ENCODE measurements at places on chromosomes 12 and 14. TPM values are rescaled to one million over a fixed set of nuclear protein-coding genes. Genes with fewer than 3 reads are reported as not detected.

The GALNT16 gene
- total RNA-seq = 2.4 TPM

The RPS6KL1 gene
- total RNA-seq = 28.7 TPM

The CACNA2D4 gene
- total RNA-seq = 0.93 TPM

The IFNG-AS1 gene
- total RNA-seq = not detected

The SCN8A gene
- total RNA-seq = 0.05 TPM

The DACT1 gene
- total RNA-seq = 1.3 TPM

DNA sequence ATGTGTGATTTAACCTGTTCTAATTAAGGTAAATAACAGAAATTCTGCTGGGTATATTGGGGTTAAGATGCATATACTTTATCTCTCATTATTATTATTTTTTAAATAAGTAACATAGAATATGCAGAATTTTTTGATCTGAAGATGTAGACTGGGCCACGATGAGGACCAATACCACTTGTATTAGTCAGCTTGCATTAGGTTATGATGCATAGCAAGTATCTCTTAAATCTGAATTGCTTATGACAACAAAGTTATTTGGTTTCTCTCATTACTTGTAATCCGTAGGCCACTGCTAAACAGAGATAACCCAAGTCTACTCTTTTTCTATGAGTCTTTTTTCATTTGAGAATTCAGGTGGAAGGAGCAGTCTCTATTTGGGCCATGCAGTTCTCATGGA lies 145.5 kb upstream of the NOVA1 start:
- H3K4me1 ChIP-seq = no peaks in the 10 kb centered on the region
- no peak for DNase-seq
- no peaks in the 10 kb centered on the region for H3K36me3 ChIP-seq
- H3K27me3 ChIP-seq = no peaks in the 10 kb centered on the region
- H3K27ac ChIP-seq = no peak overlapping the region

DNA sequence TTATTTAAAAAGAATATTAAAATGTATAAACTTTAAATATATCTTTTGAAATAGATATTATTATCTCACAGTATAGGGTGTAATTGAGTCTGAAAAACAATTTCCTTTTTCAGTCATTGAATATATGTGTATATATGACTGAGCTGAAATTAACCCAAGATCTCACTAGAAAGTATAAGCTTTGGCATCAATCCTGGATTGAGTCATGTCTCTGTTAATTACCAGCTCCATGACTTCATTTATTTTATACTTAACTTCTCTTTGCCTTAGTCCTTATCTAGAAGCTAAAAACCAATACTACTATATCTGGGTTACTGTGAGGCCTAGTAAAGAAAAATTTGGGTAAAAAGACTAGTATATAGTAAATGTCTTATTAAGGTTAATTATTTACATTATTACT lies 1020.3 kb downstream of the LRFN5 start:
- H3K27ac ChIP-seq = no peak overlapping the region
- H3K4me1 ChIP-seq = no peaks in the 10 kb centered on the region
- DNase-seq = no peak
- no peak overlapping the region for H3K4me3 ChIP-seq

DNA sequence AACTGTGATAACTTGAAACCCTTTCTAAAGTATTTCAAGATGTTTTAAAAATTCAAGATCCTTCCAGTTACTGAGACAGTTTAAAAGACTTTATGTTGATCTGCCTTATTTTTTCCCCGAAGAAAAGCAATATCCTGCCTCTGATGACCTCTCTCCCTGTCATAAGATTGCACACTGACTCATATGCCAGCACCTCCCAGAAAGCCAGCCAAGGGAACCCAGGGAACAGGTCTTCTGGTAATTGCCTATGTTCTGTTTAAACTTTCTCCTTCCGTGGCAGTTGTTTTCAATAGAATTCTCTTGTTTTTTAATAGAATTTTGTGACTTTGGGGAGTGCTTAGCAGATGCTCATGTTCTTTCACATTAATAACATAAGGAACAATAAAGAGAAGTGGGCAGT lies 300.2 kb upstream of the PRKD1 start:
- peak; percentile 61 for DNase-seq
- H3K4me3 ChIP-seq = no peak overlapping the region
- H3K4me1 ChIP-seq = peaks cover 8% of the 10 kb centered on the region

DNA sequence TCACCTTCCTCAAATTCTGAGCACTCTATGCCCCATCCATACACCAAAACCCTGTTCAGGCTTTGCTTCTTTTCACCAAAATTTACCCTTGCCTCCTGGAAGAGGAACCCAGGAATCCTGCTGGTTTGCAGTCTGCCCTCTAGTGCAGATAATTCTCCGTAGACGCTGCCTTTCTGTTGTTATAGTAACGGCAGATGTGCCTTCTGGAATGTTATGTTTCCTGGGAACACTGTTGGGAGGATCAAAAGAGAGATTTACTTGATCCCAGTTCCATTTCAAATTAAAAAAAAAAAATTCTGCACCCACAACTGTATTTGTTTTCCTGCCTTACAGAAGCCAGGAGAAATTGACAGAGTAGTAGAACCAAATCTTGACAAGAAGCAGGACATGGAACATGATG lies 104.2 kb upstream of the RMST start:
- H3K4me1 ChIP-seq = no peaks in the 10 kb centered on the region
- no peaks in the 10 kb centered on the region for H3K27me3 ChIP-seq
- H3K27ac ChIP-seq = no peak overlapping the region
- H3K4me3 ChIP-seq = no peak overlapping the region
- DNase-seq = no peak
- no peaks in the 10 kb centered on the region for H3K36me3 ChIP-seq

DNA sequence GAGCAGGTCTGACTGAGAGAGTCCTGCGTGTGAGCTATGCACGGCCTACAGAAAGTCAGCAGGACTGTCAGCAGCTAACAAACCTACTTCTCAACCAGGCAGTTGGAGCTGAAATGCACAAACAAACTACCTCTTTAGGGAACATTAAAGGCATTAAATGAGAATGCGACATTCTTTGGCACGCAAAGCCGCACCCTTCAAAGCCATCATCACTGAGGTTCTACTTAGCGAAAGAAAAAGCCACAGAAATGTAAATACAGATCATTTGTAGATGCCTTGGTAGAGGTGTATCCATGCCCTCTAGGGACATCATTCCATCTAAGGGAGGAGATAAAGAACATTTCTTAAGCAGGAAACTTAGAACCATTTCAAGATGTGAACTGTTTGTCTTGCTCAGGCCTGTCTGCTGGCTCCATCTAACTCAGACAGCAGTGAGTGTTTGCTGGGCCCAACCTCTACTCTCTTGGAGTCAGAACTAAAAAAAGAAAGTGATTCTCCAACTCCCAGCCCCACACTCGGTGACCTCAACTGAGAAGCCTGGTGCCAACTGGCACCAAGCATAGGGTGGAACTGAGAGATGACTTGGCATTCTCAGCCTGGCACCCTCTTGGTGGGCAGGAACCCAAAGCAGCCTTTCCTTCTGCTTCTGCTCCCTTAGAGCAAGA lies 63.5 kb upstream of the MBIP start:
- no peaks in the 10 kb centered on the region for H3K27me3 ChIP-seq
- H3K4me3 ChIP-seq = no peak overlapping the region
- H3K36me3 ChIP-seq = no peaks in the 10 kb centered on the region
- H3K27ac ChIP-seq = peak overlapping the region; percentile 86
- peak; percentile 85 for DNase-seq

DNA sequence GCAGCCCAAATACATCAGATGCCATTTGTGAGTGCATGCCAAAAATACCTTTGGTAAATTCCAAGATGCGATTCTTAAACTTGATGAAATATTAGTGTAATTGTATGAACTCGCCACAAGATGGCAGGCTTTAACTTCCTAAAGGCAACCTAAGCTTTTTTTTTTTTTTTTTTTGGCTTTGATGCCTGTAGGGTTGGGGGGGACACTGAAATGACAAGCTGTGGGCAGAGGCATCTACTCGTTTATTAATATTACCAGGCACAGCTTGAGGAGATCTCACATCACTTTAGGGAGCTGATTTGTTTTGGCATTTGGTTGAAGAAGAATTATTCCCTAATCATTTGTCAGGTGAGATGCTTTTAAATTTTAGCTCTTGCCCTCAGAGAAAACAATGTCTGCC lies 126.7 kb upstream of the CCDC196 start:
- no peaks in the 10 kb centered on the region for H3K4me1 ChIP-seq
- H3K27ac ChIP-seq = no peak overlapping the region
- no peaks in the 10 kb centered on the region for H3K36me3 ChIP-seq
- no peak overlapping the region for H3K4me3 ChIP-seq

DNA sequence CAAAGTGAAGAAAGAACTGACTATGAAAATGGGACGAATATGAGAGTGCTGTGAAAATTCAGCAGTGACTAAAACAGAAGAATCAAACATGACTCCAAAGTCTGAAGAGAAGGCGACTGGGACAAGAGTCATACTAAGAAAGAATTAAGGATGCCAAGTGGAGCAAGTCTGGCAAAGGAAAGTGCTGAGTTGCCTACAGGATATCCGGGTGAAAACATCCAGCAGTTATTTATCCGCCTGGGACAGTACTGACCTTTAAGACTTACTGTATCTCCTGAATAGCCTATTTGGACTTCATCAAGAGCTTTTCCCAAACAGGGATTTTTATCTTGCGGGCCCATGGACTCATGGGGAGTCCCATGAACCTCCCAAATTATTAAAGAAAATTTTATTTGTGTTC lies 41.1 kb downstream of the KICS2 start:
- no peaks in the 10 kb centered on the region for H3K36me3 ChIP-seq
- no peak overlapping the region for H3K4me3 ChIP-seq
- peak overlapping the region; percentile 53 for H3K27ac ChIP-seq
- DNase-seq = no peak
- no peaks in the 10 kb centered on the region for H3K27me3 ChIP-seq

DNA sequence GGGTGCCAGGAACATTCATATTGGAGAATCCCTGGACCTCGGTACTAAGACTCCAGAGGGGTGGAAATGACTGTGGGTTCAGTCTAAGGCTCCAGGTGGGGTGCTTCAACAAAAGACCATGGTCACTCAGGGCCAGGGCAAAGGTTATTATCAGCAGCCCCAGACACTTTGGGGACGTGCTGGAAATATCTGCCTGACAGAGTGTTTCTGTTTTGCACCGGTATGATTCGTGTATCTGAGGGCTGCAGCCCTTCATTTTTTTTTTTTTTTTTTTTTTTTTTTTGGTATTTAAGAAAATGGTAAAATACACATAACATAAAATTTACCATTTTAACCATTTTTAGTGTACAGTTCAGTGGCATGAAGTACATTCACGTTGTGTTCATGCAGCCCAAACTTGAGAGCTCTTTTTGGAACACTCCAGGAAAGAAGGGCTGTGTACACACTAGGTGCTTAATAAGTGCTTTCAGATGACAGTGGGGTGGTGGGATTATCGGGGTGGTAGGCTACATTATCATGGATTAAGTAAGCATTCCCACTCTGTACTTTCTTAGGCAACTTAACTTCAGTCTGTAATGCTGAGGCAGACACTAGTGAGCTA lies 120.3 kb downstream of the CHST11 start:
- no peak for DNase-seq
- no peak overlapping the region for H3K4me3 ChIP-seq
- H3K27ac ChIP-seq = no peak overlapping the region
- H3K36me3 ChIP-seq = no peaks in the 10 kb centered on the region
- no peaks in the 10 kb centered on the region for H3K27me3 ChIP-seq

- H3K4me3 ChIP-seq = no peak overlapping the region
- H3K36me3 ChIP-seq = no peaks in the 10 kb centered on the region
- no peaks in the 10 kb centered on the region for H3K4me1 ChIP-seq
- H3K27me3 ChIP-seq = no peaks in the 10 kb centered on the region
Measured at GRCh38 chr14:96861568-96862310, 64.6 kb downstream of the VRK1 start.

DNA sequence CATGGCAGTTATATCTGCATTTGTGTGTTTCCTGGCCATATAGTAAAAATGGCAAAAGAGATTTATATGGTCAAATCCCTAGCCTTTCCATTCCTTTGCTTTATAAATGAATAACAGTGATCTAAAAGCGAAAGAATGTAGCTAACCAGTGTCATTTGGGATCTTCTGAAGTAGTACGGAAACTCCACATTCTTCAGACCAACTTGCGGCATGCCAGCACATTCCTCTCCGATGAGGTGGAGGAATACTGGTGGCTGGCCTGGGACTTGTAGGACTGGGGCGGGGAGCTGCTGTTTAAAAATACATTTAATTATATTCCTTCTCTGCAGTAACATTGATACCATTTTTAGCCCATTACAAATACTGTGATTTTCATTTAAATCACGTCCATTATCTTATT lies 85.3 kb downstream of the SAMD4A start:
- no peaks in the 10 kb centered on the region for H3K27me3 ChIP-seq
- peak; percentile 84 for DNase-seq
- peak overlapping the region; percentile 51 for H3K4me3 ChIP-seq
- peak overlapping the region; percentile 88 for H3K27ac ChIP-seq
- peaks cover 71% of the 10 kb centered on the region for H3K4me1 ChIP-seq

- H3K4me3 ChIP-seq = peak overlapping the region; percentile 65
- no peak for DNase-seq
- H3K27ac ChIP-seq = peak overlapping the region; percentile 75
- H3K27me3 ChIP-seq = peaks cover 9% of the 10 kb centered on the region
Measured at GRCh38 chr12:13198241-13198640, 1.7 kb downstream of the EMP1 start.

- peak; percentile 27 for DNase-seq
- no peaks in the 10 kb centered on the region for H3K4me1 ChIP-seq
Measured at GRCh38 chr14:101230161-101230850, 326.8 kb upstream of the RTL1 start.

- no peaks in the 10 kb centered on the region for H3K4me1 ChIP-seq
- H3K27ac ChIP-seq = no peak overlapping the region
- no peaks in the 10 kb centered on the region for H3K27me3 ChIP-seq
- H3K36me3 ChIP-seq = no peaks in the 10 kb centered on the region
Measured at GRCh38 chr14:92426237-92426636, 87.3 kb upstream of the RIN3 start.

GRCh38 chr12:20053782-20054181 lies 314.6 kb upstream of the PDE3A start:
- no peak for DNase-seq
- H3K27ac ChIP-seq = no peak overlapping the region
- H3K27me3 ChIP-seq = no peaks in the 10 kb centered on the region
- no peaks in the 10 kb centered on the region for H3K4me1 ChIP-seq
- no peaks in the 10 kb centered on the region for H3K36me3 ChIP-seq
- no peak overlapping the region for H3K4me3 ChIP-seq

All from psoas muscle (tissue), 8 donors.